ENCODE measurements at places on chromosomes 4 and X. TPM values are rescaled to one million over a fixed set of nuclear protein-coding genes. Genes with fewer than 3 reads are reported as not detected.

The CCDC160 gene
- total RNA-seq: 0.16 TPM

DNA sequence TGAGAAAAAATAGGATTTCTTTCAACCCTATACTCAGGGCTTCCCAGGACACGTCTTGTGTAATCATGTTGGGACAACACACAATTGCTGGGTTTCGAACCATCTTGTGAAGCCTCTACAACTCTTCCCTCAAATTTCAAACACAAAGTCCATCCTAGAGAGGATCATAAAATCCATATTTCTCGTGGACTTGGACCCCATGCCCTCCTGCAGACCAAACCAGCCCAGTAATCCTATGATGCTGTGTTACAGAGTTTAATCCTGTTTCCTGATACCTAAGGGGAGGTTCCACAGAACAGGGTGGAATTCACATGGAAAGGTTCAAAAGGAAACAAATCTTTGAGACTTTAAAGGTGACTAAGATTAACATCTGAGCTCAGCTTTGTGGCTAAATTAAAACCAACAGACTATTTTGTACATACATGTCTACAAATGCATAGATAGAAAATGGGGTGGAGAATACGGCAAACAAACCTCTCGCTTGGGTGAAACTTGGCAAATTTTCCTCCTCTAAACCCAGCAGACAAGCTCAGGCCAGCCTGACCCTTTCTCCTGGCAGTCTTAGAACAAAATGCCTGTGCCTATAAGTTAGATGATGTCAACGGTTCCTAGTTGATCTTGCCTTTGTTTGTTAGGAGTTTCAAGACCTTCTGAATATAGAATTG, 38.1 kb downstream of the EGFL6 start:
- no peak overlapping the region for H3K4me3 ChIP-seq
- no peaks in the 10 kb centered on the region for H3K36me3 ChIP-seq
- H3K4me1 ChIP-seq: no peaks in the 10 kb centered on the region
- H3K27me3 ChIP-seq: peaks cover 70% of the 10 kb centered on the region

The ARHGEF6 gene
- total RNA-seq: 43.6 TPM

GRCh38 chr4:61254406-61254805, 54.3 kb downstream of the ADGRL3 start:
- H3K4me3 ChIP-seq: no peak overlapping the region
- DNase-seq: no peak
- no peaks in the 10 kb centered on the region for H3K36me3 ChIP-seq
- no peak overlapping the region for H3K27ac ChIP-seq
- H3K4me1 ChIP-seq: no peaks in the 10 kb centered on the region
- no peaks in the 10 kb centered on the region for H3K27me3 ChIP-seq

The CXorf38 gene
- total RNA-seq: 16.7 TPM

DNA sequence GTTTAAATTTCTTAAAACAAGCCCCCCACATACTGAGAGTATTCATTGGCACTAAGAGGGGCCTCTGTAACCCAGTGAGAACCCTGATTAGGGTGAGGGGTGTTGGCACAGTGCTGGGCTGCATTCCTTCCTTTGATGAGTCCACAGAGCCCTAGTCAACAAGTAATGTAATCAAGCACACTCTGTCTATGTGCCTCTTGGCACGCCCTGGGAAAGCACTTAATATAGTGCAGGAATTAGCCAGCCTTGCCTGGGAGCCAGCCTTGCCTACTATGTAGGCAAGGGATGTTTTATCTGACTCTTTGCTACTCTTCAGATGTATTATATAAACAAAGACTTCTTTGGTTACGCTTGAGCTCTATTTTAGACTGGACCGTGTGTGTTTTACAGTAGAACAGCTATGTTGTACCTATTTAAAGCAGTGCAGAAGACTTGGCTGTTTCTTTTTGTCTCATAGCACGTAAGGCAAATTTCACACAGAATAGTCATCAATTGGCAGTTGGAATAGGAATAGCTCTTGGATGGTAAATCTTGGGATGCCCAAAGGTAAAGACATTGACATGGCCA, 64.3 kb downstream of the FRAS1 start:
- DNase-seq: no peak
- H3K36me3 ChIP-seq: no peaks in the 10 kb centered on the region
- no peak overlapping the region for H3K4me3 ChIP-seq
- no peaks in the 10 kb centered on the region for H3K4me1 ChIP-seq
- no peak overlapping the region for H3K27ac ChIP-seq

DNA sequence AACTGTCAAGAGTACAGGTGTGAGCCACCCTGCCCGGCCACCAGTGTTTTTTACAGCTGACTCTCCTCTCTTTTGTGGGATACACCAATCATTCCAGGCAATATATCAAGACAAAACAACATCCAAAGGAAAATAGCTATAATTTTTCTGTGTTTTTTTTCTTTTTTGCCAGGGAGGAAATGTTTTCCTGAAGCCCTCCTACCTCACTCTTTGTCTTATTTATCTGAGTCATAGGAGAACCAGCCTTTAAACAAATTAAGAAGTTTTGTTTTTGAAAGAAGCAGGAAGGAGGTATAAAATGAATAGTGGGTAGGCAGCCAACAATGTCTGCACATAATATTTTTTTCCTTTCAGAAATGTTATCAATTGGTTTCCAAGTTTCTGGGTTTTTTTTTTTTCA, 493.9 kb downstream of the CCSER1 start:
- no peak for DNase-seq
- no peaks in the 10 kb centered on the region for H3K4me1 ChIP-seq
- H3K36me3 ChIP-seq: no peaks in the 10 kb centered on the region

DNA sequence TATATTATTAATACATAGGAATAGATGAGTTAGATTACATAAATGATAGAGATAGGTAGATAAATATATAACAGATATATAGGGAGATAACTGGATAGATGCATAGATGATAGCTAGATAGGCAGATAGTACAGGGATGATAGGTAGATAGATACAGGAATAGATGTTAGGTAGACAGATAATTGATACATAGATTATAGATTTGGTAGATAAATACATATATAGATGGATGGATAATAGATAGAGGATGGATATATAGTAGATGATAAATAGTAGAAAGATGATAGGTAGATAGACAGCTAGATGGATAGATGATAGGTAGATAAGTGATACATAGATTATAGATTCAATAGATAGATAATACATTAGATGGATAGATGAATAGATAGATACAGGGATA, 283.6 kb downstream of the SHOX start:
- no peak overlapping the region for H3K4me3 ChIP-seq
- H3K27me3 ChIP-seq: no peaks in the 10 kb centered on the region
- no peaks in the 10 kb centered on the region for H3K36me3 ChIP-seq
- no peak for DNase-seq

The SPATA18 gene
- total RNA-seq: 8.8 TPM

The C4orf51 gene
- not detected for total RNA-seq

The STATH gene
- total RNA-seq: not detected

DNA sequence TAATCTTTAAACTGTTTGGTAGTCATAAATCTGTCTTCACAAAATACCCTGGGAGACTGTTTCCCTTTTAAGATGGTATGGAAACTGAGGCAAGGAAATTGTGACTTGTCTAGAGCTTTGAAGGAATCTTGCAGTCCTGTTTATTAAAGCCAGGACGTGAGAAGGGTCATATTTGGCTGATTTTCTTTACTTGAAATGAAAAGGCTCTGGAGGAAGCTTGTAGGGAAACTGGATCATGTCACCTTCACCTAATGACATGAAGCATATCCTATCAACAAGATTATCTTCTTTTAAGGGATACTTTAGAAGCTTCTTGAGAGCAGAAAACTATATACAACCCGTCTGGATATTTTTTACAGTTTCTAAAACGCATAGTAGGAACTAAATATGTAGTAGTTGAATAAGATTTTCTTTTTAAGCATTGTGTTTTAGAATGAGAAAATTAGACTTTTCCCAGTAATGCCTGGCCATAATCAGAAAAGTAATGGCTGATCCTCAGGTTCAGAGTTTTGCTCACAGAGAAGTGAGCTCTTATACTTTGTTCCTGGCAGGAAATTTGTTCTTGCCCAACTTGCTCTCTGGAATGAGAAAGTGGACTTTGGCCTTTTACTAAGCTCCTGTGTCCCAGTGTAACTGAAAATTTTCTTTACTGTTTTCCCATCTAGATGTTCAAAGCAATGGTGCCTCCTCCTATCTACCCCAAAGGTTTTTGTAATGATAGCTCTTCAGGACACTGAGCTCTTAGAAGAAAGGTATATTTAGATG, 136.8 kb upstream of the AFF2 start:
- no peak for DNase-seq
- no peaks in the 10 kb centered on the region for H3K36me3 ChIP-seq
- no peaks in the 10 kb centered on the region for H3K4me1 ChIP-seq

All from breast epithelium (tissue), 4 donors.